ENCODE measurements at places on chromosomes 3 and 15. TPM values are rescaled to one million over a fixed set of nuclear protein-coding genes. Genes with fewer than 3 reads are reported as not detected.

RFTN1 gene
- total RNA-seq, result 25.3 TPM

EEFSEC gene
- total RNA-seq, result 5.7 TPM

RLBP1 gene
- total RNA-seq, result not detected

NPAP1 gene
- not detected for total RNA-seq
